ENCODE measurements at places on chromosomes 11 and 22.

GRCh38 chr22:41075946-41076345 lies 16.4 kb upstream of the EP300 start:
- no peak for DNase-seq

- peak; percentile 64 for DNase-seq
These were observed 36.9 kb downstream of the ARFGAP3 start for GRCh38 chr22:42820045-42820763.

DNA sequence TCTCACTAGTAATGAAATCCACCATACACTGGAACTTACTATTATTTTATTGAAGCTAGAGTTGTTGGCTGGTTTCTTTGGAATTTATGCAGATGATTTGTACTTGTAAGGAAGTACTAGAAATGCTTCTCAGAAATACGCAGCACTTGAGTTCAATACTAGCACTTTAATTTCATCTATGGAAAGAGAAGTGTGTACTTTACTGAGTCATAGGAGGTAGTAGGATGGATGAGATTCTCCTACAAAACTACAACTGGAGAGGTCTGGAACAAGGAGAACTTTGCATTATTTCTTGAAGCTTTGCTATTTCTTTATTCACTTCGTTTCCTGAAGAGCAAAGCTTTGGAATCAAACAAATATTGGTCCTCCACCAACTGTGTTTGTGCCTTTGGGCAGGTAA lies 44.1 kb upstream of the CCDC90B start:
- DNase-seq, result no peak

DNA sequence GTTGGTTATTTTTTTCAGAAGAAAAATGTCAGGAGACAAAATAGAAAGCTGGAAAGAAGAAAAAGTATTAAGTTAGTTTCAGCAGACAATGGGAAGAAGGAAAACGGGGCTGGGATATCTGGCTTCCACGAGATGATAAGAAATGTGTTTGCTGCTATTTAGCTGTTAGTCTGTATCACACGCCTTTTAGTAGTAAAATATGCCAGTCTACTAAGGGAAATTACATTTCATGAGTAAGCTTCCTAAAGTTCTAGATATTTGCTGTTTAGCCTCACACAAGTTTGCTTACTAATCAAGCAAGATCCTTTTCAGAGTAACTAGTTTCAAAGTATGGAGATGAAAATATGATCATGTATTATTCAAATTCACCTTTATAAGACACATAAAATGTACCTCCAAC lies 1.5 kb downstream of the OR51B4 start:
- no peak for DNase-seq

DNA sequence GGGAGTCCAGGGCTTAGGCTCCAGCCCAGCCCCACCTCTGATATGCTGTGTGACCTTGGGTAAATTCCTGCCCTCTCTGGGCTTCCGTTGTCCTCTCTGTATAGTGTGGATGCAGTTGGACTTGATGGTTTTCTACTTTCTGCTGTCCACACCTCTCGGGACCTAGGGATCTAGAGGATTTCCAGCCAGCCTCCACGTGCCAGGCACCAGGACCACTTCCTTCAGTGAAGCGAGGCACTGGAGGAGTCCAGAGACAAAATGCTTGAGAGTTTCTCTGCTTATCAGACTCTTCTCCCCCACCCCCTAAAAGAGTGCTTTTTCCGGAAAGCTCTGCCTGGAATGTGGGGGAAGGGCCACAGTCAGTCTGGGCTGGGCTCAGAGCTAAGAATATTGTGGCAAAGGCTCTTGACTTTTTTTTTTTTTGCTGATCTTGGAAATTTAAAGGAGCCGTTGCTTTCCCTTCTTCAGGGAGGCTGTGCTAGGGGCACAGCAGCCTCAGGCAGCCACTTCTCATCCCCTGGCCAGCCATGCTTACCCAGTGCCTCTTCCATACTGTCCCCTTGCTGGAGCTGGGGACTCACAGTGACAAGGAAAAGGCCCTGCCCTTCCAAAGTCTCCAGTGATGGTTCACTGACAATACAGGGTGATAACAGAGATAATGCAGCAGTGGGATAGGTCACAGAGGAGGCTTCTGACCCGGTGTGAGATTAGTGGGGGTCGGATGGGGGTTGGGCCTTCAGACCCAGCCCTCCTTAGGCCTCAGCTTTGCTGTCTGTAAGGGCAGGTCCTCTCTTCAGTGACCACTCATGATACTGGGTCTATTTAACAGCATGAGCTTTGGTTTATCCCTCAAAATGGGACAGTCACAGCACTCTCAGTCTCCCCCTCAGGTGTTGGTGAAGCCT lies 2.9 kb upstream of the SERPINH1 start:
- no peak for DNase-seq

DNA sequence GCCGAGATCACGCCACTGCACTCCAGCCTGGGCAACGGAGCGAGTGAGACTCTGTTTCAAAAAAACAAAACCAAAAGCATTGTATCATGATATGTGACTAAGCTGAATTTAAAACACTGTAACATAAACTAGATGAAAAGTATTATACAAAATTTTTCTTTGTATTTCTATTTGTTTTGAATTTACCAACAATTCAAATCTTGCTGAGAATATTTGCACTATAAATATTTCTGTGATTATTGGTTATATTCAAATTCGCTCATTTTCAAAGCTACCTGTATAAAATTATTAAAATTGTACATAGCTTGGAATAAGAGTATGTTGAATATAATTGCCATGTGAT lies 101.9 kb upstream of the SERPIND1 start:
- DNase-seq, result no peak

Data from GM04503 (cell line).